Osteoblast (primary cell): ENCODE measurements at places on chromosomes 5 and 9. TPM values are rescaled to one million over a fixed set of nuclear protein-coding genes. Genes with fewer than 3 reads are reported as not detected.

DNA sequence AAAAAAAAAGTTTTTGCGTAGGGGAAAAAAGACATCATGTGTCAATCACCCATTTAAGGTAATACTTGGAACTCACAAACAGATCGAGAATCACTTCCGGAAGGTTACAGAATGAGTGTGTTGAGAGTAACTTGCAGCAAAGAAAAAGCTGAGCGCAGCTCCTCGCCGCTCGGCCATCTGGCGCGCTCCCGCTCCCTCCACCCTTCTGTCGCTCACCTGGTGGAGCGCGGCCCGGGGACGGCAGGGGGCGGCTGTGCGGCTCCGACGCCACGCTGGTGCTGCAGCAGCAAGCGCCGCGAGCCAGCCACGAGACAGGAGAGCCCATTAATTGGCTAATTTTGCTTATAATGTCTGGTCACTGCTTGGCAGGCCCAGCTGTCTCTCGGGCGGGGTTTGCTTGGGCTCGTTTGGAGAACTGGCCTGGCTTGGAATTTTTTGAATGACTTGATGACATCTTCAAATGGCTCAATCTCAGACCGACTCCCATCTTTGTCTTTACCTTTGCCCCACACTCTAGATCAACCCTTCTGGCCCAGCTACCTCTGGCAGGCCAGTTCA lies 601.8 kb downstream of the CCDC171 start:
- no peaks in the 10 kb centered on the region for H3K36me3 ChIP-seq
- H3K27ac ChIP-seq = no peak overlapping the region
- DNase-seq = no peak

- H3K27ac ChIP-seq = no peak overlapping the region
- H3K36me3 ChIP-seq = no peaks in the 10 kb centered on the region
- H3K4me3 ChIP-seq = no peak overlapping the region
- no peak for DNase-seq
- no peaks in the 10 kb centered on the region for H3K27me3 ChIP-seq
Observed at GRCh38 chr5:168932400-168933189, 353.4 kb upstream of the PANK3 start.

DNA sequence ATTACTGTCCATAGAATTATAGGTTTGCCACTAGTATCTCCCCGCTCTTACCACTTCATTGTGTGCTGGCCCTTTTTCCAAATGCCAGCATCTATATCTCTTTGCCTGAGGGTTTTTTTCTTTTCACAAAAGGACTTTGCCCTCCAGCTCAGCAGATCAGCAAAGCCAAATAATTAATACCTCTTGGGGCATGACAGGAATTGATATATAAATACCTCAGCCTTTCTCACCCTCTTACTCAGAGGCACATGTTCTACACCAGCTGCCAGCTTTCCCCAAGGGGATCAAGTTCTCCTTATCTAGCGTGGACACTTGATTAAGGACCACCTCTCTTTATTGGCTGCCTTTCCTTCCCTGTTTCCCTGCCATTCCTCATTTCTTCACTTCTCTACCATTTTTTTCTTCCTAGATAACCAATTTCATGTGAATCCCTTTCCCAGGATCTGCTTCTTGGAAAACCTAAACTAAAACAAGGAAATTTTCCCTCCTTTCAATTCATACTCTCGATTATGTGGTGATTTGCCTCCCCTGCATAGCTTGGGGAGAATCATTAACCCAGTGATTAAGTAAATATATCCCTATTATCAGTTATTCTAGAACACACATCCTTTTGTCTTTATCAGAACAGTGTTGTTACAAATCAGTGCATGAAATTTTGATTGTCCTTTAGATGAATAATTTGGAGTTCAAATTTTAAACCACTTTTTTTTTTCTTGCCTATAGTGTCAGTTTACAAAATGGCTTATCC lies 6.9 kb upstream of the NUDT12 start:
- no peak overlapping the region for H3K27ac ChIP-seq
- no peaks in the 10 kb centered on the region for H3K4me1 ChIP-seq
- no peak for DNase-seq
- peaks cover 3% of the 10 kb centered on the region for H3K27me3 ChIP-seq
- H3K4me3 ChIP-seq = no peak overlapping the region

DNA sequence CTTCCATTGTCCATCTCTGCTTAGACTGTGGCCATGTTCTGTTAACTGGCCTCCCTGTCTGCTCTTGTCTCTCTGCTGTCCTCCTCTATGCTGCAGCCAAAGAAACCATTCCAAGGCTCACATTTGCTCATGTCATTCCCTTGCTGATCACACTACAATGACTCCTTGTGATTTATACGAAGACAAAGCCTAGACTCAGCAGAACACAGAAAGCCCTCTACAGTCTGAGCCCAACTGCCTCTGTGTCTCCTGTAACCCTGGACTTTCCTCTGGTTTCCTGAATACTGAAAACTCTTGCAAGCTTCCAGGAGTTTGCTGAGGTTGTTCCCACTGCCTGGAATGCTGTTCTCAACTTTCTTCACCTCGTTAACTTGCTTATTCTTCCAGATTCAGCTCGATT lies 191.8 kb downstream of the TMEM38B start:
- H3K27me3 ChIP-seq = no peaks in the 10 kb centered on the region
- H3K4me1 ChIP-seq = no peaks in the 10 kb centered on the region
- H3K36me3 ChIP-seq = no peaks in the 10 kb centered on the region
- H3K27ac ChIP-seq = no peak overlapping the region

DNA sequence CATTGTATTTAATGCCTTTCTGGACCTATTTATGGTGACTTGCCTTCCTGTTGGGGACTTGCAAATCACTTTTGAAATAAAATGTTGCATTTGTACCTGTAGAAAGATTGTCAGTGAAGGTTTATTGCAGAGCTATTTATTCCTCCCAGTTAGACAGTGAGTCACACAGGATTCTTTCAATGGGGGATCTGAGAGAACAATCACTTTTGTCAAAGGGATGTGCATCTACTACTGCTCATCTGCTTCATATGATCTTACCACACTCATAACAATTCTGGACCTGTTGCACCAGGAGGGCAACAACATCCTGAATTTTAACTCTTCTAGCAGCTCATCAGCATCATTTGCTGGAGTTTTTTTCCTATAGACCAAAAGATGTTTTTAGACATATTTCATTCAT lies 66.8 kb downstream of the FBXL7 start:
- H3K36me3 ChIP-seq = no peaks in the 10 kb centered on the region
- H3K4me3 ChIP-seq = no peak overlapping the region
- no peak overlapping the region for H3K27ac ChIP-seq

DNA sequence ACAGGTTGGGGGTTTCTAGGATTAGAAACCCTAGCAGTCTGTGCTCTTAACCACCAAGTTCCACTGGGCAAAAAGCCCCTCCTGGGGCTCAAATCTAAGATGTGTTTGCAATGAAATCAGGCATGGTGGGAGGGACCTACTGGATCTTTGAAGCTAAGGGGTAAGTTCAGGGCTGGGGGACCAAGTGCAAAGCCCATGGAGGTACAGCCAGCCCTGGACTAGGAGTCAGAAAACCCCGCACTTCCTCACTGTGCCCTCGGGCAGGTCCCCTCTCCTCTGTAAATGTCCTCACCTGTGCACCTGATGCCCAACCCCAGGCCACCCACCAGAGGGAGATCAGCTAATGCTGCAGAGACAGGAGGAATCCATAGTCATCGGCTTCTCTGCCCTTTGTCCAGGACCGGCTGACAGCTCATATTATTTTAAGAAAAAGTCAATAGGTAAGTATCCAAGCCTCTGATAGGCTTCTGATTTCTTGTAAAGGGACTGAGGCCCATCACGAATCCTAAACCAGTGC lies 138.3 kb downstream of the PAX5 start:
- H3K4me1 ChIP-seq = no peaks in the 10 kb centered on the region
- peaks cover 82% of the 10 kb centered on the region for H3K27me3 ChIP-seq
- no peak overlapping the region for H3K27ac ChIP-seq
- H3K36me3 ChIP-seq = no peaks in the 10 kb centered on the region
- no peak overlapping the region for H3K4me3 ChIP-seq

- H3K36me3 ChIP-seq = no peaks in the 10 kb centered on the region
- no peak overlapping the region for H3K27ac ChIP-seq
- no peak overlapping the region for H3K4me3 ChIP-seq
- DNase-seq = peak; percentile 85
Observed at GRCh38 chr5:170216257-170216864, 16.4 kb upstream of the C5orf58 start.

DNA sequence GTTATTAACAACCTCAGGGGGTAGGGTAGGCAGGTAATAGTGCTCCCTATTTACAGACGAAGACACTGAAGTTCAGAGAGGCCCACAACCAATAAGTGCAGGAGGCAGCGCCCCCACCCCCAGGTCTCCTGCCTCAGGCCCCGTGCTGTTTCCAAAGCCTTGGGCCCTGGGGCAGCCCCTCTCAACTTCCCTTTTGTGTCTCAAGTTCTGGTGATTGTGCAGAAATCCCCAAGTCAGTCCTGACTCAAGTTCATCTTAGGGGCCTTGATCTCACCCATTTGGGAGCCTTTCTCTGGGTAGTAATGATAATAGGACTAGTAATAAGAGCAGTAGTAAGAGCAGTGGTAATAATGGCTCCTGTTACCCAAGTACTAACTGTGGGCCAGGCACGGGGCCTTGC lies 35.5 kb upstream of the ASS1 start:
- H3K27ac ChIP-seq = no peak overlapping the region
- H3K27me3 ChIP-seq = peaks cover 20% of the 10 kb centered on the region
- DNase-seq = no peak
- H3K4me3 ChIP-seq = no peak overlapping the region

DNA sequence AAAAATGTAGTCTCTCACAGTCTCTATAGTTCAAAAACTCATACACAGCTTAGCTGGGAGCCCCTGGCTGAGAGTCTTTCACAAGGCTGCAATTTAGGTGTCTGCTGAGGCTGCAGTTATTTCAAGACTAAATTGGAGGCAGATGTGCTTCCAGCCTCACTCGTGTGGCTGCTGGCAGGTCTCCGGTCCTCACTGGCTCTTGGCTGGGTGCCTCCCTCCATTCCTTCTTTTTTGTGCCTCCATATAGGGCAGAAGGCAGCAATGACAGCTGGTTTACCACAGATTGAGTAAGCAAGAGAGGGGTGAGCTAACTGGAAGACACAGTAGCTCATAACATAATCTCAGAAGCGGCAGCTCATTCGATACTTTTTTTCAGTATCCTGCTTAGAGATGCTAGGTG lies 2167.7 kb upstream of the WWC1 start:
- no peaks in the 10 kb centered on the region for H3K36me3 ChIP-seq
- no peak overlapping the region for H3K4me3 ChIP-seq
- no peaks in the 10 kb centered on the region for H3K4me1 ChIP-seq
- no peaks in the 10 kb centered on the region for H3K27me3 ChIP-seq
- no peak overlapping the region for H3K27ac ChIP-seq

- H3K4me3 ChIP-seq = no peak overlapping the region
- peaks cover 6% of the 10 kb centered on the region for H3K4me1 ChIP-seq
- H3K36me3 ChIP-seq = no peaks in the 10 kb centered on the region
- DNase-seq = no peak
- no peak overlapping the region for H3K27ac ChIP-seq
Observed at GRCh38 chr9:96620832-96621269, 1.2 kb upstream of the CDC14B start.

DNA sequence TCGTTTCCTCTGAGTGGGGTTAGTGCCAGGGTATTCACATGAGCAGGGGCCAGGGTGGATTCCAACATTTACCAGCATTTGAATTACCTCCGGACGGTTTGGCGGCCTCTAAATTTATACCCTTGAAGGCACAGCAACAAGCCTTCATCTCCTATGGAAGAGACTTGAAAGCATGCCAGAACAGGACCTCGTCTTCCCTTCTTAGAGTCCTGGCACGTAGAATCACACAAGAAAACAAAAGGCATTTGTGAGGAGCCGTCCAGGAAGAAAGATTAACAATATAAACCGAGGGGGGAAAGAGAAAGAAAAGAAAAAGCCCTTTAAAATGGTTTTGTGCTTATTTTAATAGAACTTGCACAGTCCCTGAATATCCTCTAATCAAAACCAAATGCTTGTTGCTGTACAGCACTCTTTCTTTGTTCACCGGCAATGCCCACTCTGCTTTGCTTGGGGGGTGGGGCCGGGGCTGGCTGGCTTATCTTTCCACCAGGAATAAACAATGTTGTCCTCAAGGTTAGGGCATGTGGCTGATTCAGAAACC lies 575.8 kb upstream of the ZNF462 start:
- H3K27ac ChIP-seq = no peak overlapping the region
- no peaks in the 10 kb centered on the region for H3K4me1 ChIP-seq
- H3K36me3 ChIP-seq = no peaks in the 10 kb centered on the region
- peak overlapping the region; percentile 66 for H3K4me3 ChIP-seq
- no peaks in the 10 kb centered on the region for H3K27me3 ChIP-seq

DNA sequence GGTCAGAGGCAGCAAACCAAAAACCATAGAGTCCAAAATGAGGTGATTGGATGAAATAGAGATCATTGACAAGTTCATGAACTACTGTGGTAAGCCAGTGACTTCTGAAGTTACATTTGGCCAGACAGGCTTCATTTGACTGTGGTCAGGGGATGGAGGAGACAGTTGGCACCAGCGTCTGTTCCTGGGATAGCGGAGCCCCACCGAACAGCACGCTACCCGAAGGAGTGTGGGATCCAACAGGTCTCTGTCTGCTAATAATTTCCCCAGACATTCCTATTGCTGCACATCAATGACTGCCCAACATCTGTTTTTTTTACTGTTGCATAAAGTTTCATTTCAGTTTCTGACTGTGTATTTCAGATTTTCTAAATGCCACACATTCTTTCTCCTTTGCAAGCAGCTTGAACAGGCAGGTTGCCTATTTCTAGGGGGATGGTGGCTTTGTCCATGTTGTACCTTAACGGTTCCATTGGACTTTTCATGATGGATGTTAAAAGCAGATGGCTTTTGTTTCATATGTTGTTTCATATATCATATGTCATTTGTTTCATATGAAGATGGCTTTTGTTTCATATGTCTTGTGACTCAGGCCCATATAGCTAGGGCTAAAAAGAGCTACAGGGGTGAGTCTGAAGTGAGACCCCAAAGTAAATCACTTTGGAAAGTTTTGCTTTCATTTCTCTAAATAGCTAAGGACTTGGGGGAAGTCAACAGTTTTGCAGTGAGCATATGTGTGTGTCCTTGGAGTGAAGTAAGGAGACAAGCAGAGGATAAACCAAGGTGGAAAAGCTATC lies 180.8 kb downstream of the GOLPH3 start:
- H3K4me3 ChIP-seq = peak overlapping the region; percentile 16
- peaks cover 32% of the 10 kb centered on the region for H3K4me1 ChIP-seq
- H3K27ac ChIP-seq = peak overlapping the region; percentile 49
- DNase-seq = peak; percentile 85

- H3K27me3 ChIP-seq = no peaks in the 10 kb centered on the region
- H3K4me1 ChIP-seq = peaks cover 38% of the 10 kb centered on the region
- no peaks in the 10 kb centered on the region for H3K36me3 ChIP-seq
- DNase-seq = peak; percentile 80
- peak overlapping the region; percentile 56 for H3K4me3 ChIP-seq
- H3K27ac ChIP-seq = peak overlapping the region; percentile 99
Observed at GRCh38 chr5:80246995-80247729, 8.7 kb downstream of the SERINC5 start.

- H3K4me1 ChIP-seq = peaks cover 18% of the 10 kb centered on the region
- no peak overlapping the region for H3K27ac ChIP-seq
- no peaks in the 10 kb centered on the region for H3K36me3 ChIP-seq
- H3K4me3 ChIP-seq = no peak overlapping the region
- no peaks in the 10 kb centered on the region for H3K27me3 ChIP-seq
Observed at GRCh38 chr5:149628221-149628620, 46.9 kb downstream of the ARHGEF37 start.

The NEK6 gene
- 128 and 130 TPM in 2 replicates for total RNA-seq

The GGTA1 gene
- total RNA-seq = not detected in 2 replicates

The DNAI1 gene
- 47.4 TPM in 1 of 2 replicates, not detected in the other for total RNA-seq

The OBP2B gene
- not detected in 2 replicates for total RNA-seq

The SHISAL2B gene
- not detected in 2 replicates for total RNA-seq

The LYRM7 gene
- total RNA-seq = 4.7 and 5.3 TPM in 2 replicates

The EQTN gene
- not detected in 2 replicates for total RNA-seq

The DIRAS2 gene
- total RNA-seq = under 0.01 TPM in 1 of 2 replicates, not detected in the other

The CDH9 gene
- not detected in 2 replicates for total RNA-seq
